ENCODE measurements at places on chromosomes 12 and 14.

DNA sequence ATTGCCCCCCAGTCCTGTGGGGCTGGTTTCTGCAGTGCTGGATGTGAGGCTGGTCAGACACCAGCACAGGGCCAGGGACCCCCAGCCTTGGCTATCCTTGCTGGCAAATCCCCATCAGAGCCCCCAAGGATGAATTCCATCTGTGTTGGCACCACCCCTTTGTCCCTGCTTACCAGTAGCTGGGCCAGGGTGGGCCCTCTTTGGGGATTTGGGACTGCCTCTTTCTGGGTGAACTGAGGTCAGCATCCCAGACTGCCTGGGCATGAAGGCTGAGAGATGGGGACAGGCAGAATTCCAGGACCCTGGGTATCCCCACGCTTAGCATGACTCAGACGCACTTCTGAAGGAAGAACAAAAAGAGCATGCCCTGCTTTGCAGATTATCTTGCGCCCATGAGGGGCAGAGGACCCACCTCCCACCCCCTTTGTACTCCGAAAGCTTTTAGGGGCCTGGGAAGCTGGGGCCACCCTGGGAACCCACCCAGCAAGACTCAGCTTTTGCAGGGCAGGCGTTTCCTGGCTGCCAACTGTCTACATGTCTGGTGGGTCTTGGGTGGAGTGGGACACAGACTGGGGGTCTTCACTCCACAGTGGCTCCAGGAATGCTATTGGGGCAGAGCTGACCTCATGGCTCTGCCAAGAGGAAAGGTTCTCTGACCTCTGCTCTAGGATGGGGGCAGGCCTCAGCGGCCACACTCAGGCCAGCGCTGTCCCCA, 26.8 kb downstream of the RFLNA start:
- H3K27ac ChIP-seq: no peak overlapping the region
- H3K4me1 ChIP-seq: no peaks in the 10 kb centered on the region
- no peak for DNase-seq

- no peak overlapping the region for H3K4me3 ChIP-seq
- no peaks in the 10 kb centered on the region for H3K36me3 ChIP-seq
- H3K4me1 ChIP-seq: no peaks in the 10 kb centered on the region
- DNase-seq: no peak
- peaks cover 34% of the 10 kb centered on the region for H3K27me3 ChIP-seq
- no peak overlapping the region for H3K27ac ChIP-seq
Observed at GRCh38 chr12:107331912-107332311, 238.6 kb upstream of the CRY1 start.

DNA sequence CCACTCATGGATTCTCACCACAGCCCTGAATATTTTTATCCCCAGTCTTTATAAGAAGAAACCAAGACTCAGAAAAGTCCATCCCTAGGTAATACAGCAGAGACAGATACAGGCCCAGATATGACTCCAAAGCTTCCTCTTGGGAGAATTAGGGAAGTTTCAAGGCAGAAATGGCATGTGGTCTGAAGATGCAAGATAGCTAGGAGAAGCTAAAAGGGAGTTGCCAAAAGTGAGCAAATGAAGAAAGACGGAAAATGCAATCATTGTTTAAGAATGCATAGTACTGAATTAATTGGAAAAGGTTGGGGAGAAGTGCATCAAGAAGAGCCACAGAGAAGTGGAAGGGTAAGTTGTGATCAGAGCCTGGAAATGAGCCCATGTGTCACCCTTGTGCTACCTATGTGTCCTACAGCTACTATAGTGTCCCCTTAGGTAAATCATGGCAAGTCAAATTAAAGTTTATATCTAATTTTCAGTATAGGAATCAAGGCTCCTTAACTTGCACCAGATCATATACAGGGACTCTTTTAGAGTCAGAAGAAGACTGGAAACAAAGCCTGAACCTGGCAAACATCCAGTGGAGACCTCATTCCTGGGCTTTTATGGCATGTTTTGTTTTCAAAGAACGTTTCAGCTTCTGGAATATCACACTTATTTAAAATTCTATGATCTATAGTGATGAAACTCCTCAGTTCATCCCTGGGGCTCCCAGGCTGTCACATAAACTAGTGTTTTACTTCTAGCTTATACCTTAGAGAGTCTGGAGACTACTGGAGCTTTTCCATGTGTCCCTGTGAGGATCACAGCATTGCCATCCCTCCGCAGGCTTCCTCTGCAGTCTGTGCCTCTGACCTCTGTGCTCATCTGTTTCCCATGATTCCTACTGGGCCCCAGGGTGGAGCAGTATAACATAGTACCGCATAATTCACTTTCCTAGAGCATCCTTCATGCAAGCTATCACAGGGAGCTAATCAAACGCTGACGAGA, 189.0 kb upstream of the CDKN3 start:
- H3K27me3 ChIP-seq: no peaks in the 10 kb centered on the region
- DNase-seq: no peak
- no peak overlapping the region for H3K4me3 ChIP-seq

DNA sequence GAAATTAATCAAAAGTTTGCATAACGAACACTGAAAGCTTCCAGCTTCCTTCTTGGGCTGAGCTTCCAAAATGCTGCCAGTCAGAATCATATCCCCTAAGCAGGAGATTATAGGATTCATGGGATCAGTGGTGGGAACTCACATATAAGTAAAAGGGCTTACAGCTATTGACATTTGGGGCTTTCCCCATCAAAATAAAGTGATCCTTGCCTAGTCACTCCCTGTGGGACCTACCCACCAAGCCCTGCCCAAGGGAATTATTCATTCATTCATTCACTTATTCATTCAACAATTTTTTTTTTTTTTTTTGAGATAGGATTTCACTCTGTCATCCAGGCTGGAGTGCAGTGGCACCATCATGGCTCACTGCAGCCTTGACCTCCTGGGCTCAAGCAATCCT, 47.5 kb upstream of the NR1H4 start:
- H3K27me3 ChIP-seq: no peaks in the 10 kb centered on the region
- no peaks in the 10 kb centered on the region for H3K36me3 ChIP-seq
- H3K4me1 ChIP-seq: no peaks in the 10 kb centered on the region
- DNase-seq: no peak
- H3K4me3 ChIP-seq: no peak overlapping the region

DNA sequence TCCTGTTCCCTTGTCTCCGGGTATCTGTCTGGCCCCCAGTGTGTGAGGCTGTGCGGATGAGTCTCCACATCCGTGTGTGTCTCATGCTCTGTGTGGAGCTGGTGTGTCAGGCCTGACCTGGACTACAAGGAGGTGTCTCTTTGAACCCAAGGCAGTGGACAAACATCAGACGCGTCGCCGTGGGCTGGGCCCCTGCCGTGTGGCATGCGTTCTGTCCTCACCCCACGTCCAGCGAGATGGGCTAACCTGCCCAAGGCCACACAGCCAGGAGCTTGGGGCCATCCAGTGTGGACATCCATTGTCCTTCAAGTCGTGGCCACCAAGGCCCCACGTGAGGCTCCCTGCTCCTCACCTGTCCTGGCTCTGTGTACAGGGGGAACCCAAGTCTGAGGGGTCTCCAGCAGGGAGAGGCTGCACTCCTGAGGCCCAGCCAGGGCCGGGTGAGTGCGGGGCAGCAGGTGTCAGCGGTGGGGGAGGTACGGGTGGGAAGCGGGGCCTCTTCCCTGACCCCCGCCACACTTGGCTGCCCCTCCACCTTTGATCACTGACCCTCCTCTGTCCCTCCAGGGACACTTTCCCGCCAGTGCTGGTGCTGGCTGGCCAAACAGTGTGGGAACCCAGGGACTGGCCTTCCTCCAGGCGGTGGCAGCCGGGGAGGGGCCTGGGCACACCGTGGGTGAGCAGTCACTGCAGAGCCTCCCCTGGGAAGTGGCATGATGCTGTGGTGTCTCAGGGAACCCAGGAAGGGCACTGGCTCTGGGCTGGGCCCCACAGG, 48.5 kb downstream of the CYP46A1 start:
- DNase-seq: no peak
- no peaks in the 10 kb centered on the region for H3K36me3 ChIP-seq
- H3K4me1 ChIP-seq: peaks cover 4% of the 10 kb centered on the region
- no peak overlapping the region for H3K27ac ChIP-seq
